Spleen (tissue), 13 donors: ENCODE measurements at places on chromosomes 5 and 9. TPM values are rescaled to one million over a fixed set of nuclear protein-coding genes. Genes with fewer than 3 reads are reported as not detected.

Gene BTNL3
- polyA plus RNA-seq = 0.09 TPM

Gene ELOVL7
- polyA plus RNA-seq = 0.52 TPM

Gene SPATA31C1
- polyA plus RNA-seq = not detected

Gene OLFML2A
- 3.0 TPM for polyA plus RNA-seq

Gene UGT3A2
- polyA plus RNA-seq = 0.48 TPM

Gene NFIB
- 5.6 TPM for polyA plus RNA-seq

Gene PCDHB10
- 0.09 TPM for polyA plus RNA-seq

Gene ATP6V0E1
- 314 TPM for polyA plus RNA-seq

Gene TESK1
- polyA plus RNA-seq = 15.6 TPM

Gene MARCHF3
- polyA plus RNA-seq = 2.3 TPM

Gene FSD1L
- polyA plus RNA-seq = 0.74 TPM

Gene CDKN2B-AS1
- 0.90 TPM for polyA plus RNA-seq

Gene EFNA5
- 0.33 TPM for polyA plus RNA-seq

Gene UGCG
- polyA plus RNA-seq = 23.8 TPM

Gene OR1Q1
- not detected for polyA plus RNA-seq

Gene TMEM171
- 9.1 TPM for polyA plus RNA-seq

Gene SLCO6A1
- not detected for polyA plus RNA-seq

Gene SCGB3A2
- polyA plus RNA-seq = not detected

Gene COL5A1
- 12.2 TPM for polyA plus RNA-seq

Gene LURAP1L
- 8.1 TPM for polyA plus RNA-seq

Gene C5orf52
- polyA plus RNA-seq = not detected

Gene LRRC19
- polyA plus RNA-seq = not detected

Gene CDH9
- not detected for polyA plus RNA-seq

Gene SH3TC2
- 0.02 TPM for polyA plus RNA-seq

Gene KIF4B
- not detected for polyA plus RNA-seq

Gene IL17B
- polyA plus RNA-seq = 0.62 TPM

Gene CD180
- polyA plus RNA-seq = 17.9 TPM

Gene SVEP1
- 0.98 TPM for polyA plus RNA-seq

Gene LMBRD2
- 1.4 TPM for polyA plus RNA-seq

Gene SLC2A8
- polyA plus RNA-seq = 18.3 TPM

Gene PTGES
- polyA plus RNA-seq = 4.8 TPM

Gene PKD2L2
- polyA plus RNA-seq = not detected

Gene PCDH1
- polyA plus RNA-seq = 2.2 TPM
